ENCODE measurements at places on chromosomes 2 and 18. TPM values are rescaled to one million over a fixed set of nuclear protein-coding genes. Genes with fewer than 3 reads are reported as not detected.
A peak's percentile ranks its signal among the peaks of the same experiment; 100 is the strongest.

Gene CCDC74B
- total RNA-seq = 6.7 TPM

Gene TMEM247
- total RNA-seq = not detected

Gene CCT4
- 360 TPM for total RNA-seq

Gene IMP4
- total RNA-seq = 101 TPM

Gene EVA1A
- 0.68 TPM for total RNA-seq

Gene PSMA8
- total RNA-seq = not detected

Gene CETN1
- total RNA-seq = not detected

Gene INHA
- total RNA-seq = 0.24 TPM

Gene TRIM43
- not detected for total RNA-seq

Gene FAM110C
- 3.6 TPM for total RNA-seq

Gene GNAL
- total RNA-seq = 23.8 TPM

GRCh38 chr18:67243799-67244587 lies 272.5 kb downstream of the DSEL start:
- H3K27me3 ChIP-seq = no peaks in the 10 kb centered on the region
- no peak for DNase-seq

- DNase-seq = no peak
- peaks cover 4% of the 10 kb centered on the region for H3K4me1 ChIP-seq
- H3K4me3 ChIP-seq = no peak overlapping the region
- peak overlapping the region; percentile 33 for H3K27ac ChIP-seq
Observed at GRCh38 chr18:34550156-34550555, 159.9 kb upstream of the DTNA start.

- no peaks in the 10 kb centered on the region for H3K4me1 ChIP-seq
- H3K4me3 ChIP-seq = no peak overlapping the region
- no peaks in the 10 kb centered on the region for H3K36me3 ChIP-seq
- H3K27me3 ChIP-seq = no peaks in the 10 kb centered on the region
- H3K27ac ChIP-seq = no peak overlapping the region
Observed at GRCh38 chr2:54536720-54537119, 80.6 kb downstream of the SPTBN1 start.

GRCh38 chr18:61443081-61443725 lies 110.0 kb downstream of the CDH20 start:
- H3K4me3 ChIP-seq = no peak overlapping the region
- no peaks in the 10 kb centered on the region for H3K27me3 ChIP-seq
- no peaks in the 10 kb centered on the region for H3K36me3 ChIP-seq
- H3K4me1 ChIP-seq = no peaks in the 10 kb centered on the region
- no peak overlapping the region for H3K27ac ChIP-seq
- no peak for DNase-seq

- no peaks in the 10 kb centered on the region for H3K36me3 ChIP-seq
- no peaks in the 10 kb centered on the region for H3K4me1 ChIP-seq
- H3K4me3 ChIP-seq = no peak overlapping the region
- DNase-seq = no peak
Observed at GRCh38 chr2:215717501-215718381, 281.9 kb upstream of the FN1 start.

- no peaks in the 10 kb centered on the region for H3K4me1 ChIP-seq
- no peaks in the 10 kb centered on the region for H3K27me3 ChIP-seq
- no peak for DNase-seq
- no peak overlapping the region for H3K4me3 ChIP-seq
- H3K36me3 ChIP-seq = no peaks in the 10 kb centered on the region
Observed at GRCh38 chr18:61569176-61569892, 236.1 kb downstream of the CDH20 start.

DNA sequence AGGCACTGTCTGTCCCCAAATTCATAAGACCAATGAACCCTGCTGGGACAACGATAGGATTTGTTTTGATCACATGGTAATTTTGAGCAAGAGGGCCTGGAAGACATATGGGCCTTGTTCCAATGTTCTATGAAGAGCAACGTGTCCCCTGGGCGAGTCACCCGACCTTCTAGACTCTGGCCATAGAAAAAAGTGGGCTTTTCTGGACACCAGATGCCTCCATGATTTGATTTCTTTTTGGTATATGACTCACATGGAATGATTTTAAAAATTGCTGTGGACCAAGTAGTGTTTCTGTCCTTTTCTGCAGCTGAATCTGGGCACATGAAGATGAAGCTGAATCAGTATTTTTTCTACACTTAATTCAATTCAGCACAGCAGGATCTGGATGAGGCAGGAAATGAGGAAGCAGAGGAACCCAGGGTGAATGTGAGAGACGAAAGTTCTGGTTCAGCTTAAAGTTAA lies 104.9 kb downstream of the CDC42EP3 start:
- H3K27ac ChIP-seq = no peak overlapping the region
- no peak for DNase-seq
- peaks cover 4% of the 10 kb centered on the region for H3K4me1 ChIP-seq

- peaks cover 10% of the 10 kb centered on the region for H3K36me3 ChIP-seq
- no peak for DNase-seq
- peaks cover 4% of the 10 kb centered on the region for H3K4me1 ChIP-seq
- no peaks in the 10 kb centered on the region for H3K27me3 ChIP-seq
- no peak overlapping the region for H3K27ac ChIP-seq
- peak overlapping the region; percentile 75 for H3K4me3 ChIP-seq
Observed at GRCh38 chr2:66389651-66390131, 45.2 kb upstream of the MEIS1 start.

DNA sequence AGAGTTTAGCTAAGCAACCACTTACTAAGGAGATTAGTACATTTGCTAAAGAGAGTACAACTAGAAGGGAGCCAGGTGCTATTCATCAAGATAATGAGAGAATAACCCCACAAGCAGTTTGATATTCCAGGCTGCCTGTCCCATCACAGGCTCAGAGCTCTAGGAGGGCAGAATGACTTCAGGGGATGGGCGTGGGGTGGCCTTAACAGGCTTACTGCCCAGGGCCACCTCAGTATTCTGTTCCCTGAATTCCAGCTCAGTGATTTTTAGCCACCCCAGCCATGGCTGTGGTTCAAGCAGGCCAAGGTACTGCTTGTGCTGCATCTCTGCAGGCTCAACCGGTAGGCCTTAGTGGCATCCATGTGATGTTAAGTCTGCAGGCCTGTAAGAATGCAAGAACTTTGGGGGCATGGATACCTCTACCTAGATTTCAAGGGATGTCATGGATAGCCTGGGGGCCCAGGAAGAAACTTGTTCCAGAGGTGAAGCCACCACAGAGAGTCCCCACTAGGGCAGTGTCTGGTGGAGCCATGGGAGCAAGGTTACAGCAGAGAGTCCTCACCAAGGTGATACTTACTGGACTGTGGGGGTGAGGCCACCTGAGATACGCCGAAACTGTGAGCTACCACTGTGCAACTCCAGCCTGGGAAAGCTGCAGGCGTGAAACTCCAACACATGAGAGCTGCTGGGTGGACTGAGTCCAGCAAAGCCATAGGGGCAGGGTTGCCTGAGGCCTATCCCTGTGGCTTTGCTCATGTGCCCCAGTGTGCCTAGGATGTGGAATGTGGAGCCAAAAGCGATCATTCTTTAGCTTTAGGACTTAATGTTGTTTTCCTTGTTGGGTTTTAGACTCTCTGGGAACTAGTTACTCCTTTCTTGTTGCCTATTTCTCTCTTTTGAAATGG lies 107.7 kb downstream of the EHBP1 start:
- no peak overlapping the region for H3K4me3 ChIP-seq
- DNase-seq = no peak
- no peaks in the 10 kb centered on the region for H3K4me1 ChIP-seq
- no peaks in the 10 kb centered on the region for H3K27me3 ChIP-seq
- no peaks in the 10 kb centered on the region for H3K36me3 ChIP-seq

GRCh38 chr2:109726379-109727270 lies 67.5 kb upstream of the RGPD5 start:
- H3K27me3 ChIP-seq = no peaks in the 10 kb centered on the region
- no peaks in the 10 kb centered on the region for H3K4me1 ChIP-seq
- H3K4me3 ChIP-seq = no peak overlapping the region
- H3K27ac ChIP-seq = no peak overlapping the region

- DNase-seq = no peak
- no peak overlapping the region for H3K27ac ChIP-seq
- no peak overlapping the region for H3K4me3 ChIP-seq
- no peaks in the 10 kb centered on the region for H3K4me1 ChIP-seq
- no peaks in the 10 kb centered on the region for H3K36me3 ChIP-seq
Observed at GRCh38 chr2:151765760-151766410, 31.6 kb upstream of the NEB start.

GRCh38 chr2:149586898-149587219 lies 716 bp downstream of the MMADHC start:
- H3K27me3 ChIP-seq = no peaks in the 10 kb centered on the region
- no peaks in the 10 kb centered on the region for H3K4me1 ChIP-seq
- no peak for DNase-seq
- H3K27ac ChIP-seq = peak overlapping the region; percentile 82
- H3K36me3 ChIP-seq = peaks cover 3% of the 10 kb centered on the region
- peak overlapping the region; percentile 93 for H3K4me3 ChIP-seq

DNA sequence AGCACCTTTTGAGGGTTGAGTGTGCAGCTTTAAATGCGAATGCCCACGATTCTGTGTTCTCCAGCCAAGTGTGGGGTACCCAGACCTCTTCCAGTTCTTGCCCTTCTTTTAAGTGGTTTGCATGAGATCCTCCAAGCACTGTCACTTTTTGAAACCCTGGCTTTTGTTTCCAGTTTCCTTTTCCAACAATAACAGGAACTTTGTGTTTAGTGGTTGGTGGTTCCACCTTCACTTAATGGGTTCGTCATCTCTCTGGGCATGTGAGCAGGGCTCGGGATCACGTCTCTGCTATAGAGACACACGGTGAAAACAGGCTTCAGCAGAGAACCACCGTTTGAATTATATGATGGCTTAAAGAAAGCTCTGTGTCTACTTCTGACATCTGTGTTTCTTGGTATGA lies 197.6 kb downstream of the LDLRAD4 start:
- H3K4me3 ChIP-seq = no peak overlapping the region
- peaks cover 5% of the 10 kb centered on the region for H3K36me3 ChIP-seq
- H3K4me1 ChIP-seq = no peaks in the 10 kb centered on the region

DNA sequence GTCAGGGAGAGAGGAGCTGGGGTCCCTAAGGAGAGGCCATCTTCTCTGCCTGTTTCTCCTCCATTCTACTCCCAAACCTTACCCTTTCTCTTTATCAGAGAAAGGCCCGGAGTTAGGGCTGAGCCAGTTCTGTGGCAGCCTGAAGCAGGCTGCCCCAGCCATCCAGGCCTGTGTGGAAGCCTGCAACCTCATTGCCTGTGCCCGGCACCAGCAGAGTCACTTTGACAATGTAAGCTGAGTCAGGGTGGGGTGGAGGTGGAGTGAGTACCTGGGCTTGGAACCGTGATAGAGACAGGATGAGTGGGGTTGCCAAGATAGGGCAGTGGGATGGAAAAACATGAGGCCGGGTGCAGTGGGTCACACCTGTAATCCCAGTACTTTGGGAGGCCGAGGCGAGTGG lies 5.2 kb downstream of the CHRNG start:
- H3K27ac ChIP-seq = no peak overlapping the region
- H3K27me3 ChIP-seq = no peaks in the 10 kb centered on the region
- peaks cover 32% of the 10 kb centered on the region for H3K36me3 ChIP-seq
- DNase-seq = no peak
- H3K4me1 ChIP-seq = no peaks in the 10 kb centered on the region

- peaks cover 11% of the 10 kb centered on the region for H3K36me3 ChIP-seq
- H3K4me1 ChIP-seq = no peaks in the 10 kb centered on the region
- H3K27ac ChIP-seq = no peak overlapping the region
- H3K4me3 ChIP-seq = no peak overlapping the region
Observed at GRCh38 chr2:137797641-137798040, 166.6 kb upstream of the HNMT start.

- H3K27ac ChIP-seq = no peak overlapping the region
- H3K4me3 ChIP-seq = no peak overlapping the region
- no peaks in the 10 kb centered on the region for H3K4me1 ChIP-seq
- no peaks in the 10 kb centered on the region for H3K27me3 ChIP-seq
- peak; percentile 43 for DNase-seq
Observed at GRCh38 chr2:41414486-41415230, 633.2 kb upstream of the PKDCC start.

DNA sequence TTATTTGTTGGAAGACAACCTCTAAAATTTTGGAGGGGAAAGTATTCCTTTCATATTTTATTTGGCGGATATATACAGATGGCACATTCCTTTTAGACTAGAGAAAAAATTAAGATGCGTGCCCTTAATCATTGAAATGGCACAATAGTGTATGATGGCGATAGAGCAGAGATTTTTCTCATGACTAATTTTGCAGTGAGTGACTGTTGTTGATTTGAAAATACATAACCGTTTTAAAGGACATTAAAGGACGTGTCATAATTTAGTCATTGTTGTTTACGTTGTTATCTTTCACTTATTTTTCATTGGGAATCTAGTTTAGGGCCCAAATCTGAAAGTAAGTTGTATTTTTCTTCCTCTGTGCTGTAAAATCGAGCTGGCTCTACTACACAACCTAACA lies 61.7 kb downstream of the CERS6 start:
- no peaks in the 10 kb centered on the region for H3K27me3 ChIP-seq
- H3K4me3 ChIP-seq = no peak overlapping the region
- H3K4me1 ChIP-seq = peaks cover 6% of the 10 kb centered on the region
- no peak for DNase-seq
- no peak overlapping the region for H3K27ac ChIP-seq

- peaks cover 5% of the 10 kb centered on the region for H3K36me3 ChIP-seq
- H3K27ac ChIP-seq = no peak within 1 kb of the TSS
- peak within 1 kb of the TSS; percentile 93 for H3K4me3 ChIP-seq
- H3K4me1 ChIP-seq = no peaks in the 10 kb centered on the region
- H3K27me3 ChIP-seq = peaks cover 40% of the 10 kb centered on the region
- peak; percentile 92 for DNase-seq
Observed at GRCh38 chr2:156332534-156333273, at the start of gene NR4A2. NR4A2 (minus strand) TSS chr2:156332721; CDS start chr2:156330186, 2,535 bp downstream.

- no peaks in the 10 kb centered on the region for H3K36me3 ChIP-seq
- no peak for DNase-seq
- H3K27me3 ChIP-seq = no peaks in the 10 kb centered on the region
- H3K4me1 ChIP-seq = no peaks in the 10 kb centered on the region
Observed at GRCh38 chr18:31373641-31374040, 2.9 kb upstream of the DSG4 start.

All from H9 (cell line).